ENCODE measurements at places on chromosomes 5 and 9.

DNA sequence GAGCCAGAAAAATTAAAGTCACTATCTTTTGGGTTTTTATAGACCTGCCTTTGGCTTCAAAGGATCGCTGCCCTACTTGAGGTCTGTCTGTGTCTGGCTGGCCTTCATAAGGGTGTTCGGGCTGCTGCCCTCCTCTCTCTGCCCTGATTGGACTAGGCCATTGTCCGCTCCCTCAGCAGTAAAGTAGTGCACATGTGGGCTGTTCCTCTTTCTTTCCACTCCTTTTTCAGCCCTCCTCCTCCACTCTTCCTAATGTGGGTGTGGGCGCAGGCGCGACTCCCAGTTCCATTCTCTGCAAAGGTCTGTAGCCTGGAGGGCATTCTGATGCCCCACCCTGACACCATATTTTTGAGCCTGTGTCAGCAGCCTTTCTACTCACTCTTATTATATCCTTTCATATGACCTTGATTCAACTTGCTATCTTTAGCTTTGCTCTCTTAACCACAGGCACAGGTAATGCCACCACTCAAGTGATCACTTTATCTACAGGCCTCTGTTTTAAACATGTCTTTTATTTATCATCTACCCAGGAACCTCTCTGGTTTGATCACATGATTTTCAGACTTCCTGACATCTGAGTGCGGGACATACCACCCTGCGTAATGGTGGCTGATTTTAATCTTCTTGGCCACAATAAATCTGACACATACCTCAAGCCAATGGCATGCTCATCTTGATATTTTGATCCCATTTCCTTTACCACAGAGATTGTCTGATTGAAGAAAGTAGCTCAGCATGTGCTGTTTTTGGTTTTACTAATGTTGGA lies 144.5 kb downstream of the AOPEP start:
- no peak for DNase-seq

- DNase-seq, result no peak
These were observed 39.6 kb upstream of the SPATA31E1 start for GRCh38 chr9:87842878-87843585.

DNA sequence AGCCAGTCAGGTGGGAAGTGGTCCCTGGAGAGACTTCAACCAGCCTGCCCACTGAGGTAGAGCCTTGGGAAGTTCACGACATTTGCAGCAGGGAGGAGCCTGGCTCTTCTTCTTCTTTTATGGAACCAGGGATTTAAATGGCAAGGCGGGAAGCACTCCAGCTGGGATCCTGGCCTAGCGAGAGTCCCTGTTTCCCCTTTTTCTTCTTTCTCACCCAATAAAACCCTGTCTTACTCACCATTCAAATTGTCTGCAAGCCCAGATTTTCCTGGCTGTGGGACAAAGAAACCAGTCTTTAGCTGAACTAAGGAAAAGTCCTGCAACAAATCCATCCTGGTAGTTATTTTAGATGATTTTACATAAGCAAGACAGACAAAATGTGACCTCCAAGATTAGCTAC lies 503.7 kb downstream of the CDH10 start:
- DNase-seq, result no peak

GRCh38 chr5:170470808-170471404 lies 32.9 kb upstream of the KCNIP1 start:
- no peak for DNase-seq
